Left lobe of liver (tissue), 2 donors: ENCODE measurements at places on chromosomes 1 and 21. TPM values are rescaled to one million over a fixed set of nuclear protein-coding genes. Genes with fewer than 3 reads are reported as not detected.

GPR137B gene
- 4.5 TPM for total RNA-seq

DNA sequence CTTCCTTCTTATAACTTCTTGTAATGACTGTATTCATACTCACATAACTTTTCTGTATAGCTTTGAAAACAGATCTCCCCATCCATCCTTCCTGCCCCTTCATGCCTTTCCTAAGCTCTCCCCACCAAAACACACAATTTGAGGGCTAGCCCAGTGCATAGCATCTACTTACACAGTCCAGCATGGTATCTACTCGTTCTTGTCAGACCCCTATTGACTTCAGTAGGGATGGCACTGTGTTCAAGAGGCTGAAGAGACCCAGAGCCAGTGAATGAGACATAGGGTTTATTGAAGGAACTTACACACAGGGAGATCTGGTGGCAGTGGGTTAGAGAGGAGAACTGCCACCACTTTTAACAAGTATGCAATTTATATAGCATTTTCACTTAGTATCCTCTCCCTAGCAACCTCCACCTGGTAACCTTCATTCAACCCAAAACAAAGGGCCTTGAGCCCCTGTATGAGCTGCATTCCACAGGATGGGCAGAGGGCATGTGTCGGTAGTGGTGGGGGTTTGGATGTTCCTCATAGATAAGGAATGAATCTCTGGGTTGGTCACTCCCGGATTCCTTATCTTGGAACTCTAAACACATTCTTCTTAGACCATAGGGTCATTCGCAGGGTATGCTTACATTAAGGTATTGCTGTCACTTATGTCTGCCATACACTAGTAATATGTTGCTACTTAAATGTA, 64.9 kb upstream of the GNG12 start:
- DNase-seq = no peak

DNA sequence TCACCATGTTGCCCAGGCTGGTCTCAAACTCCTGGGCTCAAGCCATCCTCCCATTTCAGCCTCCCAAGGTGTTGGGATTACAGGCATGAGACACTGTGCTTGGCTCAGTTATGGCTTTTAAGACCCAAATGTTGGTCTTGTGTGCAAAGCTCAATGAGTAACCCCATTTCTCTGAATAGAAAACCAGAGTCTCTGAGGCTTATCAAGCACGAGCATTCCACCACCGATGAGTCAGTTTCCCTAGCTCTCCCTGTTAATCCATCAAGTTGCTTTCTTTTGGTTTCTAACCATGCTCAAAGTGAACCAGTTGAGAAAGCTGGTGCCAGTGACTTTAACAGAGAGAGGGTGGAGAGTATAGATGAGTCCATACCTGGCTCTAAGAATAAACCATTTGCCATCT, 350.9 kb upstream of the ADGRL2 start:
- DNase-seq = no peak

DNA sequence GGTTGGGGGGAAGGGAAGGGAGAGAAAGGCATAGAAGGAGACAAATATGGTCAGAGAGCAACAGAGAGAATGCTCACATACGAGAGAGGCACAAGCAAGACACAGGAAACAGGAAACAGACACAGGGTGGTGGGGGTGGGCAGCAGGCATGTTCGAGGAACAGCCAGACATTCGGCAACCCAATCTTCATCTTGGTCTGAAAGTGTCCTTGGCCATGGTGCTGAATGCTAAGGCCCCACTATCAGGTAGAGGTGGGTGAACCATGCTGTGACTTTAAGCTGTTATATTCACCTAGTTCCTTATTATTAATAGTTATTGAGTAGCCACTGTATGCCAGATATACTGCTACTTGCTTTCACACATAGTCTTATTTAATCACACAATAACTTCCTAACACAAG, 109.2 kb downstream of the DDX20 start:
- no peak for DNase-seq

DNA sequence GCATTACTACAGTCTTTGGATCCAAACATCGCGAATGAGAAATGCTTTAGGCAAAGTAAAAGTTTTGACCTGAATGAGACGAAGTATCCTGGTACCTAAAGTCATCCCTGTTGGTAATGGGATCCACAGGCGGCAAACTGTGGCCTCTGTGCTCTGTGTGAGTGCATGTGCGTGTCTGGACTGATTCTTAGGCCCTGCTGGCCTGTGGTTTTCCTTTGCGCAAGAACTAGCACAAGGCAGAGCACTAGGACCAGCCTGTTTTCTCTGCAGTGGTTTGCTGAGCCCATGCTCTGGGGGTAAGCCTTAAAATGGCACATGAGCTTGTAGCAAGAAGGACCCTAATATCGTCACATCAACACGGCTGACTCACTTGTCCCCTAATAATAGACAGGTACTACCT, 251.2 kb downstream of the DSCAM start:
- DNase-seq = no peak
